ENCODE measurements at places on chromosomes 6 and 20.

DNA sequence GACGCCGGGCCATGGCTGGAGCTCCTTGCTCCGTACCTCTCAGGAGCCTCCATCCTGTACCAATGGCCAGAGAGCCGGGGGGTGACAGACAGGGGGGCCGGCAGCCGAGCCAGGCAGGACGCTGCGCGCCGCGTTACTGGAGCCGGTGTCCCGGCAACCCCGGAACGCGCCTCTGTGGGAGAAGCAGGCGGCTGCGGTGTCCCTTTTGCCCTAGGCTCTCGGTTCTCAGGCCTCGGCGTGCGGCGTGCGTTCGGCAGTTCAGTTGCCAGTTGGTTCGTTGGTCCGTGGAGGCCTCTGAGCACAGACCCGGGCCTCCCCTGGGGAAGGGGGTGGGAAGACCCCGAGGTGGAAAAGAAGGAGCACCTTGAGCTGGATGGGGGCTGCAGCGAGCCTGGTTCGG lies at the start of gene SPATS1:
TSS of gene SPATS1 (plus strand) at position 162 of the 400 bp plus-strand sequence. CDS start 446 bp downstream, outside the sequence.
- no peak for DNase-seq

DNA sequence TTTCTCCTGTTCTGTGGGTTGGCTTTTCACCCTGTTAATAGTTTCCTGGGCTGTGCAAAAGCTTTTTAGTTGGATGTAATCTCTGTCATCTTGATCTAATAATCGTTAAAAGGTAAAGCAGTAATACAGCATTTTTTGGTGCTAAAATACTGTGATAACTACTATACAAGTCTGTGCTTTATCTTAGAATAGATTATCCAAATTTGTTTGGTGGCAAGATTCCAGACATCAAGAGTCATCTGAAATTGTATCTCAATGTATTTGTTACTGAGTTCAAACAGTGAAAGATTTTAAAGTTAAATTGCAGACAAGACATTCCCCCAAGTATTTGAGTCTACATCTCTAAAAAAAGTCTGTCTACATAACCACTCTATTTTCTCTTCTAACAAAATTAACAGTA lies 18.8 kb downstream of the TBPL1 start:
- no peak for DNase-seq

- DNase-seq, result no peak
These were observed 18.8 kb downstream of the ZNF292 start for GRCh38 chr6:87174078-87174579.

DNA sequence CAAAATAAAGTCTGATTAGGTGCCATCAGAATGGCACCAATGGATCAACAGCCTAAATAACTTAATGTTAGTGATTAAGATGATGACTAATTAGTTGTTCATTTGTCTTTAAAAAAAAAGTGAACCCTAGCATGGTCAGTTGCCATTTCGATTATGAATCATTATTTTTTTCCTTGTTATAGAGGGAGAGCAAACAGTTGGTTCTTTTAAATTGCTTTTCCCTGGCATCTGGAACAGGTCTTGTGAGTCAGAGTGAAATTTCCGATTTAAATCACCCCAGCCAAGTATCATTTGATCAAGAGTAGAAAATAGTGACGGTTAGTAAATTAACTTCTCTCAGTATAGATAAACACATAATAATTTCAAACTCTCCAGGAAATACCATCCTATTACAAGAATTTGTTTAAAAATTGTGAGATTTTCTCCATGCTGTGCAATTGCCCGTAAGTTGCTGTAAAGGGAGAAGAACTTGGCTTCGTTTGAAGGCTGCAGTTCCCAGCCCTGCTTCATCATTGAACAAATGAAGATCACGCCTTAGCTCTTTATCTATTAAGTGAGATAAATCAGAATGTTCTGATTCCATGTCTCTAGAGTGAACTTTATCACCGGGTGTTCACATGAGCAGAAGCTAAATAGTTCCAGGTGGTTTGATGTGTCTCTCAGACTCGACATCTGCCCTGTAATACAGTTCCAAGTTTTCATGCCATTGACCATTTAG lies 741.3 kb downstream of the DOK5 start:
- no peak for DNase-seq

- no peak for DNase-seq
These were observed 199.4 kb upstream of the ZNF217 start for GRCh38 chr20:53792946-53793536.

DNA sequence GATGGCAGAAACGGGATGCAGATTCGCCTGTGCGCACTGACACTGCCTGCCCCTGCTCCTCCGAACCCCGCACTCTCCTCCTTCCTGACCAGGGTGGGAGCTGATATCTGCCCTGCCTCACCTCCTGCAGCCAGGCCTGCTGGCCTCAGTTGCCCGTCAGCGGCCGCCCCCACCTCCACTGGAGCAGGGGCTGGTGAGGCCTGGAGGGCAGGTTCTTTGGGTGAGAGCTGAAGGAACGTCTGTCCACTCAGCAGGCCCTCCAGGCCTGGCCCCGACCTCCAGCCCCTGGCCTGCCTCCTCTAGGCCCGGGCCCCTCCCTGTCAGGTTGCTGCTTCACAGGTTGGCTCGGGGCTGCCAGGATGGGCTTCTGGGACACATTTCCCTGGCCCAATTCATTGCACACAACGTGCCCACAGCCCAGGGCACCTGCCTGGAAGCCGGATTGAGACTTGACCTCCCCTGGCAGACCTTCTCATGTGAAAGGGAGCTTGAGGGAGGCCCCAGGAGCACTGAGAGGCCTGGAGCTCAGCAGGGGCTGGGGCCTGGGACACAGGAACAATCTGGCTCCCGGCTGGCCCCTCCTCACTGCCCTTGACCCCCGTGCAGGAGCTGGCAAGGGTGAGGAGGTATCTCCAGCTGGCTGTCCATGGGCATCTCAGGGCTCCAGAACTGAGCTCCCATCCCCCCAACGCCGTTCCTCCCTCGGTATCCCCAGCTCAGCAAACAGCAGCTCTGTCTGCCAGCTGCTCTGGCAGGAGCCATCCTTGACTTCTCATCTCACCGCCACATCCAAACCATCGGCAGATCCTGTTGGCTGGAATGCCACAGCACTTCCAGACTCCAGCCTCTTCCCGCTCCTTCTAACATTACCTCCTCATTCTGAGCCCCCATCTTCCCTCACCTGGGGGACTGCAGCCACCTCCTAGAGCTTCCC lies 39.5 kb downstream of the SPDEF start:
- no peak for DNase-seq

- DNase-seq, result no peak
These were observed 455.0 kb downstream of the GJA1 start for GRCh38 chr6:121890307-121890910.

DNA sequence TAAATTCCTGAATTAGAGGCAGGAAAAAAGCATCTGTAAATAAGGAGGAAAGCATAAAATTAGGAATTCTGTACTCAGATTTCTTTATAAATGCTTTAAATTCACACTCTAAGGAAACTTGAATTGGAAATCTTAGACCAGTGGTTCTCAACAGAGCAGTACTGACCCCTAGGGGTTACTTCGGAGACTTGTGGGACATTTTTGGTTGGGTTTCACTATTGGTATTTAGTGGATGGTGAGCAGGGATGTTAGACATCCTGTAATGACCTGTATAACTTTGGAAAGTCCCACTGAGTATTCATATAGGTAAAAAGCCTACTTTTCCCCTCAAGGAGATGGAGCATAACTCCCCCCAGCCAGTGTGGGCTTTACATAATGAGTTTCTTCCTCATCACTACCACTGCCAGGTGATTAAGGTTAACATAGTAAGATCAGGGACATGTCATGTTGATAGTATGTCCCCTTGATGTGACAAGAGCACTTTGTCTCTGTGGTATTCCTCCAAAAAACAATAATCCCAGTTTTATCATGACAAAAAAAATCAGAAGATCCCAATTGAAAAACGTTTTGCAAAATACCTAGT lies 31.0 kb downstream of the GLO1 start:
- DNase-seq, result peak; percentile 76

GRCh38 chr6:134720353-134721059 lies 229.4 kb downstream of the ALDH8A1 start:
- no peak for DNase-seq

GRCh38 chr6:2799936-2800527 lies 34.8 kb downstream of the WRNIP1 start:
- DNase-seq, result peak; percentile 72

GRCh38 chr6:43851204-43851865 lies 81.3 kb downstream of the VEGFA start:
- DNase-seq, result no peak

- DNase-seq, result no peak
These were observed 143.4 kb downstream of the PXDC1 start for GRCh38 chr6:3608159-3608558.

- DNase-seq, result no peak
These were observed 333.3 kb upstream of the SYNCRIP start for GRCh38 chr6:85975957-85976356.

GRCh38 chr6:82410151-82410648 lies 46.6 kb downstream of the TPBG start:
- no peak for DNase-seq

GRCh38 chr20:44398335-44398734 lies 42.8 kb downstream of the HNF4A start:
- DNase-seq, result no peak

- no peak for DNase-seq
These were observed 68.2 kb upstream of the SSTR4 start for GRCh38 chr20:22966787-22967464.

DNA sequence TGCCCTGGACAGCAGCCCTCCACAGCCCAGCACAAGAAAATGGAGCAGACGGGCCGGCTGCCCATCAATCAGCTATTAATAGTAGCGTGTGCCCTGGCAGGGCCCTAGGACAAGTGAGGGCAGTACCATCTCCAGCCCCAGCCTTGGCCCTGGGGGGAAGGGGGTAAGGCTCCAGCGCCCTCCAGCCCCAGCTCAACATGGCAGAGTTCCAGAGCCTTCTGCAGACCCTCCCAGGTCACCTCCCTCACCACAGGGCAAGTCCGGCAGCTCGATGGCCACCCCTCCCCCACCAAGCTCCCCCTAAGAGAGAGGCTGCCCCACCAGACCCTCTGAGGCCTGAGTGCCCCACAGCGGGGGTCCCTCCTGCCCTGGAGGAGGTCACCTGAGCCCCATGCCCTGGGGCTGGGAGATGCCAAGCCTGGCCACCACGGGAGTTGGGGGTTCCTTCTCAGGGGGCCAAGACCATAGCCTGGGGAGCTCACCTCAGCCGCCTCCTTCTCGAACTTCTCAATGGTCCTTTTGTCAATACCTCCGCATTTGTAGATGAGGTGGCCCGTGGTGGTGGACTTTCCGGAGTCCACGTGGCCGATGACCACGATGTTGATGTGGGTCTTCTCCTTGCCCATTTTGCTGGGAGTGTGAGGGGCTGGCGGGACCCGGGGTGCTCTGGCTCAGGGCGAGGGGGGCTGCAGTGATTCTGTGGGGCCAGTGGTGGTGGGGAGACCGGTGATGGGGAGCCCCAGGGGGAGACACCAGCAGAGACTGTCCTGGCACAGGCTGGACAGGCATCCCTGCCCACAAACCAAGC lies 1.5 kb downstream of the EEF1A2 start:
- no peak for DNase-seq

GRCh38 chr20:11012975-11013374 lies 339.2 kb upstream of the JAG1 start:
- DNase-seq, result no peak

GRCh38 chr6:156977527-156978291 lies 200.5 kb downstream of the ARID1B start:
- DNase-seq, result no peak

- no peak for DNase-seq
These were observed 21.8 kb upstream of the LTV1 start for GRCh38 chr6:143821359-143821758.

DNA sequence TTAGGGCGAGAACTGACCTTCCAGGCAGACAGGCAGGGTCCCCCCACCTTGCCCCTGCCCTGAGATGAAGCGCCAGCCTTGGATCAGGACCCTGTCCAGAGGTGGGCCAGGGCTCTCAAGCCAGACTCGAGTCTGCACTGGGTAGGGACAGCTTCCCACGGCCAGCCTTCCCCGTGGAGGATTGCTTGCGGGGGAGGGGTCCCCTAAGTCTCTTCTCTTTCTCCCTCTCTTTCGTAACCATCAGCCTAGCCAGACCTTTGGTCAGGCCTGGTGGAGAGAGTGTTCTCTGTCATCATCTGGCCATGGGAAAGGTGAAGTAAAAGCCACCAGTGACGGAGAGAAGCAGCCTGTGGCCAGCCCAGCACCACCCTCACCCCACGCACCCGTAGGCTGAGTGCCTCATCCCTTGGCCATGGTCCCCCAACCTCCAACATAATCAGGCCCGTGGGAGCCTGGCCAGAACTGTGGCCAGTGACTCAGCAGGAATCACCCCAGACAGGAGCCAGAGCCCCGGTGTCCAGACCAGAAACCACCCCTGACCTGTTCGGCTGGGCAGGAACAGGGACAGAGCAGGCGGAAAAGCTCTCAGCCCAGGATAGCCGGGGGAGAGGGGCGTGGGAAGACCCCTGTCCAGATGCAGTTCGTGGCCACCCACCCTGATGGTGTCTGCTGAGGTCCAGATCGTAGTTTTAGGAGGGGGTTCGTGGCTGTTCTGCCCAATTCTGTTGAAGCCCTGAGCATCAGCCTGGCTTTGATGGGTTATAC lies 47.1 kb downstream of the SNAI1 start:
- DNase-seq, result no peak

- DNase-seq, result no peak
These were observed 10.2 kb downstream of the NAPB start for GRCh38 chr20:23410916-23411695.

GRCh38 chr20:34190679-34191090 lies 50.5 kb upstream of the ASIP start:
- DNase-seq, result peak; percentile 34

GRCh38 chr20:39592371-39592770 lies 630.2 kb downstream of the DHX35 start:
- DNase-seq, result no peak

DNA sequence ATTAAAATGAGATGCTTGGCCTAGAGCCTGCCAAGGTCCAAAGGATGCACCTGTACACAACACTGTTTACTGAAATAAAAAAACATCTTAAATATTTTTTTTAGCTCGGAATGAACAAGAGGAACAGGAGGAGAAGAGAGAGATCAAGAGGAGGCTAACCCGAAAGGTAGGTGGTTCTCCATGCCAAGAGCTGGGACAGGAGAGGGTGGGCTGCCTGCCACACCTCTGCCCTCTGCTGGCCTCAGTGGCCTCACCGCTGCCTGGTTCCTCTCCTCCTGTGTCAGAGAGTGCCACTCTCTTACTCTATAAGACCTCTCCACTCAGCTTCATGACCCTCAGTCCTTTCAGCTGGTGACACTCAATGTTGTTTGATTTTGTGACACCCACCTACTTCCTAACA lies 50.2 kb downstream of the TBC1D7 start:
- peak; percentile 30 for DNase-seq

Measured in activated CD4-positive, alpha-beta T cell treated with anti-CD3 and anti-CD28 coated beads, Interleukin-10, Interleukin-2, amounts not matched to agents 100 ng/mL and 50 ng/mL, durations not matched to agents 16 hours and 8 hours (primary cell).